ENCODE measurements at places on chromosomes 7 and 10.

GRCh38 chr7:52727632-52728031 is 307.8 kb upstream of the POM121L12 start:
- DNase-seq: no peak

GRCh38 chr10:14262836-14263425 is 67.8 kb downstream of the FRMD4A start:
- no peak for DNase-seq

DNA sequence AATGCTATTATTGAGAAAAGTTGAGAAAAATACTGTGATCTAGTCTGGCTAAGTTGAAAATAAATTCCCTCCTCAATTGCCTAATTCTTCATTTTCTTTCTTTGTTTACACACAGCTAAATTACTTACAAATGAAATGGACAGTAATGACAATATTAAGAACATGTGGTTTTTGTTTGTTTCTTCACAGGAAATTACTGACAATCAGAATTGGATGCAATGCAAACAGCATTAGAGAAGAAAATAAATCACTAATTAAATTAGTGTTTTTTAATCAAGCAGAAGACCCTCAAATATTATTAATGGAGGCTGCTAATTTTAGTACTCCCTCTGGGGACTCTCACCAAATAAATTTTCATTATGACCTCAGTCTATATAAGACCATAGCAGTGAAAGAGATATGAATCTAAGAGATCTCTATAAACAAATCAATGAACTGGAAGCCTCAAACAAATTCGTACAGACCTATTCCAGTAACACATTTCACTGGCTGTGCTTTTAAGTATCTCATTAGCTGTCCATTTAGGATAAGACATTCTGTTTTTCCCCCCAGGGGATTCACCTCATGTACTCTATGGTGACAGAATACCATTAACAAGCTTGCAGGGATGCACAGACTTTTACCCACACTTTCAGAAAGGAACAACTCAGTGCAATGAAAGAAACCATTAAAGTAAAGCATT is 202.0 kb upstream of the DGKB start:
- DNase-seq: no peak

GRCh38 chr7:102155821-102156441 is 130.7 kb upstream of the SH2B2 start:
- DNase-seq: no peak

GRCh38 chr10:75201793-75202307 is 8.7 kb upstream of the VDAC2 start:
- no peak for DNase-seq

- DNase-seq: no peak
These were observed 143.1 kb upstream of the FGFR2 start for GRCh38 chr10:121741248-121741792.

- no peak for DNase-seq
These were observed 166.7 kb downstream of the POU6F2 start for GRCh38 chr7:39144420-39144819.

- DNase-seq: no peak
These were observed 16.7 kb downstream of the SKIDA1 start for GRCh38 chr10:21508706-21509331.

- no peak for DNase-seq
These were observed 634.2 kb upstream of the COBL start for GRCh38 chr7:51950813-51951212.

DNA sequence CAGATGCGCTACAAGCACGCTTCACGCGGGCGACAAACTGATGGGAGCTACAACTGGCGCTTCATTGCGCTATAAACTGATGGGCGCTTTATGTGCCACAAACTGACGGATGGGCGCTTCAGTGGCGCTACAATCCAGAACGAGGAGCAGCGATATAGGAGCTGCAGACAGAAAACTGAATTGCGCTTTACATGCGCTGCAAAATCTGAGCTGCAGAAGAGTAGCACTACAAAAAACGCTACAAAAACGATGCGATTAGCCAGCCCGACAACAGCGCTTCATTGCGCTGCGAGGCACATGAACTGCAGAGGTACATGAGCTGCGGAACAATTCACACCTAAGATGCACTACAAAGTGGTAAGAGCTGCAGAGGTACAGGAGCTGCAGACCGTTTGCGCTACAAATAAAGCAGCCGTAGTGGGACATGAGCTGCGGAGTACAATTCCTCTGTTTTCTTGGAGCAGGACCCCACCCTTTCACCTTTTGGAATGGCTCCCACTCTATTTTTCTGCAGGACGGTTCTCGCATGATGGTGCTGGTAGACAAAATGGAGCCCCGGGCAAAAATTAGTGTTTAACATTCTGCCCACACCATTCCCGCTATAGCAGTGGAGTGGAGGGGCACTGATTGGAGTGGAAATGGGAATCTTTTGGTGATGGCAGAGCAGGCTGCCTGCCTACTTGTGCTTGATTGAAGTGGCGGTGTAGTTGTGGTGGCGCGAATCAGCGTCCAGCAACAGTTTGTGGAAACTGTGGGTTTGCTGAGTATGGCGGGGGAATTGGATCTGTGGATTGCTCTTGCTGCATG is 1.2 kb upstream of the SGCE start:
- peak; percentile 7 for DNase-seq

DNA sequence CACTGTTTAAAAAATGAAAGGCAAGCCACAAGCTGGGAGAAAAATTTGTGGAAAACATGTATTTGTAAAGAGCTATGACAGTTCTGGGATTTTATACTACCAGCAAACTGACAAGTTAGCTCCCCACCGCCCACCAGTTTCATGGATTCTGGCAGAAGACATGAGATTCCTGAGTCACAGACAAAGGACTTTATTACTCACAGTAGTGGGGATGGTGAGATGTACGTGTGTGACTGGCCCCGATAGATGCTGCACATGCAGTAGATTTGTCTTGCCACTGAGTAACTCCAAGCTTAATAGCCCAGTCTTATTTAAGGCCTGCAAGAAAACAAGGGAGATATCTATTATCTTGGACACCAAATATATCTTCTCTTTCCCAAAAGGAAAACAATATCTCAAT is 281.7 kb downstream of the AHR start:
- no peak for DNase-seq

- no peak for DNase-seq
These were observed 107.6 kb downstream of the ADCY1 start for GRCh38 chr7:45681596-45682357.

- DNase-seq: no peak
These were observed 2.1 kb upstream of the CCDC126 start for GRCh38 chr7:23594879-23595604.

DNA sequence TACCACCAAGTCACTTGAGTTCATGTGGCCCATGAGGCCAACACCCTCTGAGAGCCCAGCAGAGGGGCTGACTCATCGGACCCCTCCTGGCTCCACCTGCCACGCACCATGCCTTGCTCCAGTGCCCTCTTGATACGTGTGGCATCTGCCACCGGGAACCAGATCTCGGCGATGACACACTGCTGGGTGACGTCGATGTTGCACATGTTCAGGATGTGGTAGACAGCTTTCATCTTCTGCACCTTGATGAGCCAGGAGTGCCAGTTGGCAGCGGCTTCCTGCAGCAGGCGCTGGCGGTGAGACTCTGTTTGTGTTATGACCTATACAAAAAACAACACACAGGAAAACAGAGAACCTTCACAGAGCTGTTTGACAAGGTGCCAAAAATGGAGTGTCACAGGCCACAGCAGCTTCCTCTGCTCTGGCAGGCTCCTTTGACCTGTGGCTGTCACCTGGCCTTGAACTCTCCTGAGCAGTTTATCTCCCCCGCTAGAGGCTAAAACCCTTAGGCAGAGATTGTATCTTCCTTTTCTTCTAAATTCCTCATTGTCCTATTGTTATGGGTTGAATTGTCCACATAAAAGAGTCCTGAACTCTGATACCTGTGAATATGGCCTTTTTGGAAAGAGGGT is 45.2 kb upstream of the TMEM213 start:
- no peak for DNase-seq

GRCh38 chr7:84495128-84495527 is 300.5 kb upstream of the SEMA3A start:
- DNase-seq: no peak

- no peak for DNase-seq
These were observed 8.2 kb downstream of the TRA2A start for GRCh38 chr7:23523486-23524075.

- DNase-seq: no peak
These were observed 688.9 kb downstream of the PHTF2 start for GRCh38 chr7:78487464-78487863.

DNA sequence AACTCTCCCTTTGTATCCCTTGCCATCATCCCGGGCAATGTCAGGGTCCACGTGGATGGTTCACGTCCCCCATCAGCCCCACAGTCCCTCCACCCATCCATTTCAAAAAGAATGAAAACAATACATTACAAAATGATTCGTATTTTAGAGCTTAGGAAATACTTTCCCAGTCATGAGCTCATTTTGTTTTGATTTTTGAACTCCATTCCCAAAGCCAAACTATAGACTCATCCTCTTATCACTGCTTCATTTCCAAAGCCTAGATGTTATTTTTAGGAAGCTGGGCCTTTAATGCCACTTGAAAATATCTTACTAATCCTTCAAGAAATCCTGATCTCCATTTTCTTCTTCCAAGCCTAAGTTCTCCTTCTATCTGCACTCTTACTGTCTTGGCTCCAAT is 72.1 kb downstream of the WNT2 start:
- no peak for DNase-seq

DNA sequence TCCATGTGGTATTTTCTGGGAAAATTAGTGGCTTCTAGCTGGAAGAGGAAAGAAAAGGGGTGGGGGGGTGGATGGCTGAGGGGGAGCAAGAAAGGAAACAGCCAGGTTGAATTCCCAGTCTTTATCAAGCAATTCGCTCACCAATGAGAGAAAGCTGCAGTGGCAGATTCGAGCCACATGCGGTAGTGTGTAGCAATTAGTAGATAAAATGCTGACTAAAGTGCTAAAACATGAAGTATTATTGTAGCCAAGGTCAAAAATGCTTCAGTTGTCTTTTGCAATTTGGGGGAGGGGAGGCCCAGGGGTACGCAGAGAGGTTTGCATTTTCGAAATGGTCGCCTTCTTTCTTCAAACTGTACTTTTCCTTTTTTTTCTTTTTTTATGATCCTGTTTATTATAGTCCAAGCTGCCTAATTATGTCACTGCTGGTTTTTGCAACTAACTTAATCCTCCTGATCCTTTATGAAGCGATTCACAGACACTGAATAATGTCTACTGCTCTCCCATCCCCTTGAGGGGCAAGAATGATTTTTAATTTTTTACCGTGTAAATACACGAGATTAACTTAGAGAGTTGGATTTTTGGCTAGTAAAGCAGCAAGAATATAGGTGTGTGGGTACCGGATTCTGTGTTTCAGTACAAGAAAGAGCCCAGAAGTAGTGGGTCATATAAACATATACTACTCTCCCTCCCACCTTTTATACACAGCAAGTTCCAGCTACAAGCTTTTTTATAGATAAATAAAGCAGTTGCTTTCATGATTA is 3.6 kb upstream of the ARID5B start:
- peak; percentile 61 for DNase-seq

- DNase-seq: no peak
These were observed 20.1 kb upstream of the MTURN start for GRCh38 chr7:30114536-30115238.

DNA sequence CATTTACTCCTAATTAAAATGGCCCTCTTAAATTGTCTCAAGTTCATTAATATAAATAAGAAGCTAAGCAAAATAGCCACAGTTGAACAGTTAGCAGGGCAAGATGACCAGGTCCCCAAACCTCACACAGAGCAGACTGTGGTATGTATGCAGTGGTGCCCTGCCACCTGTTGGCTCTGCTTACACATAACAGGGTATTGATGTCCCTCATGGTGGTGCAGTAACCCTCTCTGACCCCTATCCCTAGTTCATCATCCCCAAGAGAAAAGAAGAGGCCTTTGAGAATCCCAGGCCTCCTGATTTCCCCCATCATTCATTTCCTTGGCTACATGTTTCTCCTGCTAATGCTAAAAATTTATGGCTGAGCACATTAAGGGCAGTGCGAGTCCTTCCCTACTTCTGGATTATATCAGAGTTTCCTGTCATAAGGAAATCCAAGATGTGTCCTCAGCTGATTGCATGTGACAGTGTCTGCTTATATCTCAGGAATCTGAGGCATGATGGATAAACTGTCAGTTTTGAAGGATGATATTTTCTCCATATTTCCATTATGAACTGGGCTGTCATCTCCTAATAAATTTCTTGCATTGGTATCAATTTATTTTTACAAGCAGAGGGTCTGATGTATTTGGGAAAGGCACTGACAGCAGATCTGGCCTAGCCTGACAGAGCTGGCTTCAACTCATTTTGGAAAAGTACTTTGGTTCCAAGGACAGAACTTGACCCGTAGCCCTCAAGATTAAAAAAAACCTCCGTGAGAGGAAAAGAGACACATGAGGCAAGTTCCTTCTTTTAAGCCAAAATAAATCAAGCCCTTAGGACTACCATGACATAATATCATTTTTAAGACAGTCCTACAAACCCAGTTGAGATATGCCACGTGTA is 880.6 kb downstream of the LRMDA start:
- no peak for DNase-seq

DNA sequence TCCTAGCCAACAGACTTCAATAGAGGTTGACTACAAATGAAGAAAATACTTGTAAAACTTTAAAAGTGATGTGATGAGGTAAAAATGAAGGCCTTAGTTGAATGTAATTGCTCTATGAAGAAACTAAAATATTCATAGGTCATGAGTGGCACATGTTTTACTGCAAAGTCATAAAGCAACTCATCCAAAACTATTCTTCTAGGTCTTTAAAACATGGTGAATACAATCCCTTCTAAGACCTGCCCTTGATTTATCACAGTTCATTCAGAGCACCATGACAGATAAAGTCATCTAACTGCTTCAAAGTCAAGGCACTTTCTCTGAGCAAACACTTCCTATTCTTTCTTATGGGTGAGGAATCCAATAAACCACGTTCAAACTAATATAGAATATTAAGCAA is 713.5 kb downstream of the SORCS1 start:
- DNase-seq: no peak

DNA sequence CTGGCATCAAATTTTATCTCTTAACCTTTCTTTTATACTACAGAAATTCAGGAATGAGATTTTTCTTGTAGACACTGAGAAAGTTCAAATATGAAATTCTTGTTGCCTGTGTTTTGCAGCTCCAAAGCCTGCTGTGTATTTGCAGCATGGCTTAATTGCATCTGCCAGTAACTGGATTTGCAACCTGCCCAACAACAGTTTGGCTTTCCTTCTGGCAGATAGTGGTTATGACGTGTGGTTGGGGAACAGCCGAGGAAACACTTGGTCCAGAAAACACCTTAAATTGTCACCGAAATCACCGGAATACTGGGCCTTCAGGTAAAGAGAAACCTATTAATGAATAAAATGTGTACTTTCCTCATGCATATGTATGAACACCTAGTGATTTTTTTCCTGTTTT is 24.8 kb downstream of the LIPK start:
- DNase-seq: no peak
